Activated T-helper 1 cell treated with anti-CD3 and anti-CD28 coated beads, Interleukin-2, amount 50 U/mL, for 16 hours (primary cell): ENCODE measurements at places on chromosomes 2 and 18.

GRCh38 chr2:76268484-76268883, 557.8 kb upstream of the GCFC2 start:
- DNase-seq = no peak

DNA sequence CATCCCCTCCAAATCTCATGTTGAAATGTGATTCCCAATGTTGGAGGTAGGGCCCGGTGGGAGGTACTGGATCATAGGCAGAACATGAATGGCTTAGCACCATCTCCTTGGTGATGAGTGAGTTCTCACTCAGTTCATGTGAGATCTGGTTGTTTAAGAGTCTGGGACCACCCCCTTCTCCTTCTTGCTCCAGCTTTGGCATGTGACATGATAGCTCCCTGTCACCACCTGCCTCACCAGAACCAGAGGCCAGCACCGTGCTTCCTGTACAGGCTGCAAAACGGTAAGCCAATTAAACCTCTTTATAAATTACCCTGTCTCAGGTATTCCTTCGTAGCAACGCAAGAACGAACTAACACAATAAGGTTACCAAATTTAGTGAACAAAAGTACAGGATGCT, 95.4 kb downstream of the ZBTB7C start:
- DNase-seq = no peak

- no peak for DNase-seq
These were observed 285.3 kb downstream of the RAD51AP2 start for GRCh38 chr2:17232776-17233556.

DNA sequence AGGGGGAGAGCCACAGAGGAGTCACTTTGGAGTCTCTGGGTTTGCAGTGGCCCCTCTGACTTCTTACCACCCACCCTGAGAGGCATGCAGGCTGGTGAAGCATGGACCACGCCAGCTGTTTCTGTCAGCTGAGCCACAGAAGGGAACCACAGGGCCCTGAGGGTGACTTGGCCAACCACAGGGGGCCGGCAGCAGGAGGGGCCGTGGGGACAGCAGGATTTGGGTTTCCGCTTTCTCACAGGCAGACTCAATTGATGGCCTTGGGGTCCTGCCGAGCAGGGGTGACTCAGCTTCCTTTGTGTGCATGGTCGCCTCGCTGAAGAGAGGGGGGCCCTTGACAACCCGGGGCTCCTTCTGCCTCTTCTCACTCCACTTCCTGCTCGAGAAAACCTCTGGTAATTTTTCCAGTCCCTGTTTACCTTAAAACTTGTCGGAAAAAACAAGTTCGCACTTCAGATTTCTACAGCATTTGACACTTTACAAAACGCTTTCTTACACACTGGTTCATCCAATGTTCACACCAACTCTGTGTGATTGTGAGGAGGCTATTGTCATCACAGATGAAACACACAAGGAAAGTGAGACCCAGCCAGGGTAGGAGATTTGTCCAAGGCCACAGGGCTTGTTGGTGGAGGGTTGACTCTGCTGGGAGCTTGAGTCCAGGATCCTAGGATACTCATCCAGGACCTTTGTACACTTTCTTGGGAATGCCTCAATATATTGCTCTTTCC, 311.2 kb downstream of the LPIN1 start:
- no peak for DNase-seq

DNA sequence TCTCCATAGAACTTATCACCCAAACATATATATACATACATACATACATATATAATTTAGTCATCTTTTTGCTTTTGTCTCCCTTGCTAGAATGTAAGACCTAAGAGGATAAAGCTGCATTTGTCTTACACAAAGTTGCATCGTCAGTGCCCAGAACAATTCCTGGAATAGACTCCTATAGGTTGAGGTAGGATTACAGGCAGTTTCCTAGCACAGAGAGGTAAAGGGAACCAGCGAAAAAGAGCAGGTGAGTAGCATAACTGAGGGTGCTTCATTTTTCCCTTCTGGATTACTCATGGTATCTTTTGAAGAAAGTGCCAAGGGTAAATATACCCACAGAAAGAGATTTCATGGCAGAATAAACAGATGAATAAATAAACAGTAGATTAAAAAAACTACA, 68.1 kb upstream of the AMMECR1L start:
- no peak for DNase-seq

GRCh38 chr2:183063083-183063482, 15.5 kb upstream of the DUSP19 start:
- DNase-seq = no peak
